Cerebellar cortex (tissue), 1 donor: ENCODE measurements at places on chromosomes 4 and X.
A peak's percentile ranks its signal among the peaks of the same experiment; 100 is the strongest.

GRCh38 chr4:85772470-85772869 lies 297.5 kb downstream of the ARHGAP24 start:
- no peak for DNase-seq

GRCh38 chr4:39308611-39309010 lies 57.6 kb downstream of the RFC1 start:
- peak; percentile 66 for DNase-seq

GRCh38 chr4:83267121-83267829 lies 17.3 kb downstream of the COQ2 start:
- no peak for DNase-seq

- DNase-seq, result no peak
Observed at GRCh38 chrX:20479896-20480295, 213.2 kb upstream of the RPS6KA3 start.

DNA sequence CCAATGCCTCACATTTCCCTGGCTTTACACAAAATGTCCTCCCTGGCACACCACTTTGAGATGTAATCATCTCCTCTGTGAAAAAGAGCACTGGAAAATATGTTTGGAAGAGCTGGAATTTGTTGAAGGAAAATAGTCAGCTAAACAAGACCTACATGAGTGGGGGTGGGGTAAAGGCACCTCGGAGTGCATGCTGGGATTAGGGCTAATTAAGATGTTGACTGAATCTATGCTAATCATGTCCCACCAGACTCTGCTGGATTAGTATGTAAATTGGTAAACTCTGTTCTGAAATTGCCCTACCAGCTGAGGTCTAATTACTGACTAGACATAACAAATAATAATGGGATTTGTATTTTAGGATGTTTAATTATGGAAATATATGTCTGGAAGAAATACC lies 46.8 kb upstream of the MID1 start:
- no peak for DNase-seq

DNA sequence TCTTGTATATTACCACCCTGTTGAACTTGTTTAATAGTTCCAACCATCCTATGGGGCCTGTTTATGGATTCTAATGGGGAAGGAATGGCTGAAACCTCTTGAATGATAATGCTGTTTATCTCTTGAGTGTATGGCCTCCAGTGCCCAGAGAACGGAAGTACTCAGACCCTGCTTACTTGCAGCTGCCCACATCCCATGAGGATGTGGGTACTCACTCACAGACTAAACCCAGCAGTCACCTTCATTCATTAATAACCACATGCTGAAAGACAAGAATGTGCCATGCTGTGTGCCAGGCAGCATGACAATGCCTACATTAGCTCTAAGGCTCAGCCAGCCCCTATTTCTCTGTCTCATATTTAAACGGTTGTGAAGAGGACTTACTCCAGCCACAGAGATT lies 5.9 kb upstream of the ARMCX5 start:
- no peak for DNase-seq

- DNase-seq, result no peak
Observed at GRCh38 chr4:137754652-137755471, 222.6 kb upstream of the PCDH18 start.

- no peak for DNase-seq
Observed at GRCh38 chr4:5209862-5210261, 158.6 kb downstream of the STK32B start.

DNA sequence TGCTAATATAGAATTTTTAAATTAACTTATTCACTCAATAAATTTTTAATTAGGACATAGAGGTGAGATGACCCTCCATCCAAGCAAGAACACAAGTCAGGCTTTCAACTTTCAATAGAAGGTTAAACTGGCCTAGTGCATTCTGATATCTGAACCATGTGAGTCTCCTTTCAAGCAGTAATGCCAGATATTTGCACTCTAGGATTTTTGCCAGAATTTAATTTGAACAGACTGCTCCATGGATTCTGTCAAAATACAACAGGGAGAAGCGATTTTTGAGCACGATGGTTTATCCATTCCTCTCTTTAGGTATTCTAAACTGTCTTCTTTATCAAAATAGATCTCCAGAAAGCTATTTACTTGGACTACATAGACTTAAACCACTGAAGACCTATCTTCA lies 72.0 kb upstream of the DCLK2 start:
- peak; percentile 67 for DNase-seq

DNA sequence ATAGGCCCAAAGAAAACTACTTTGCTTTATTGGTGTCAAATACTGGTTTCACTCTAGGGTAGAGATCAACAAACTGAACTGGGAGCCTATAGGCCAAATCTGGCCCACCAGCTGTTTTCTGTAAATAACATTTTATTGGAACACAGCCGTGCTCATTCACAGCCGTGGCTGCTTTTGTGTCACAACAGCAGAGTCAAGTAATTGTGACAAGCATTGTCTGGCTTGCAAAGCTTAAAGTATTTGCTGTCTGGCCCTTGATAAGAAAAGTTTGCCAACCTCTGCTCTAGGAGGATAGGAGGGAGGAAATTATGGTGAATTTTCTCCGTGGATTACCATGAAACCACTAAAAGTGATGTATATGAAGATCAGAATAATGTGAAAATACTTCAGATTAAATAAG lies 53.4 kb downstream of the GPAT3 start:
- DNase-seq, result no peak

DNA sequence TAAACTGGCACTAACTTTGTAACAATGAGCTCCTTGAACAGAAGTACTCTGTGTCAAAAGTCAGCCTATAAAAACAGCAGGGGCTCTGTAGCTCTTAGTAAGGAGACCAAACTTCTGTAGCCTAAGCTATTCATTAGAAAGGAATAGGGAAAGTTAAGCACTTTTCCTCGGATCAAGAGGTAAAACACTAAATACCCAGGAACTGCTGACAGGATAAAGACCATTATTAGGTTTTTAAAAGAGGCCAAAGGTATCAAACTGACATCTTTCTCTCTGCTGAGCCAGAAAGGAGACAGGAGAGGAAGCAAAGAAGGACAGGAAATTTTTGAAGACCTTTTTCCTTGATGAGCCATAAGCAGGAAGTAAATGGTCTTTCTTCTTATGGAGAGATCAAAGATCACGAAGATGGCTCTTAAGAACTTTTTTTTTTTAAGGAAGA lies 31.9 kb downstream of the ANAPC10 start:
- peak; percentile 49 for DNase-seq

GRCh38 chr4:107261241-107261874 lies 225.2 kb upstream of the DKK2 start:
- DNase-seq, result no peak

- DNase-seq, result peak; percentile 11
Observed at GRCh38 chr4:8503801-8504200, 63.2 kb downstream of the TRMT44 start.

GRCh38 chr4:145722561-145722960 lies 42.6 kb downstream of the C4orf51 start:
- DNase-seq, result peak; percentile 22

DNA sequence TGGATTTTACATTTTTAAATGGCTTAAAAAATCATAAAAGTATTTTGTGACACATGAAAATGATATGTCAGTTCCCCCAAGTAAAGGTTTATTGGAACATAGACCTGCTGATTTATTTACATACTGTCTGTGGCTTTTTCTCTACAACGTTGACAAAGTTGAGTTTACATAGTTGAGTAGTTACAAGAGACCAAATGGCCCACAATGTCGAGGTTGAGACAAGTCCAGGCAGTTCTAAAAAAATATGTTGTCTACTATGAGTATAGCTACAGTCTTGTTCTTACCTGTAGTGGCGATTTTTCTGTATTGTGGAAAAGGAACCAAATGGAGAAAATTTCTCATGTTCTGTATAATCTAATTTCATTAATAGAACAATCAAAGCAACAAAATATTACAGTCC lies 163.2 kb downstream of the FRAS1 start:
- DNase-seq, result no peak

DNA sequence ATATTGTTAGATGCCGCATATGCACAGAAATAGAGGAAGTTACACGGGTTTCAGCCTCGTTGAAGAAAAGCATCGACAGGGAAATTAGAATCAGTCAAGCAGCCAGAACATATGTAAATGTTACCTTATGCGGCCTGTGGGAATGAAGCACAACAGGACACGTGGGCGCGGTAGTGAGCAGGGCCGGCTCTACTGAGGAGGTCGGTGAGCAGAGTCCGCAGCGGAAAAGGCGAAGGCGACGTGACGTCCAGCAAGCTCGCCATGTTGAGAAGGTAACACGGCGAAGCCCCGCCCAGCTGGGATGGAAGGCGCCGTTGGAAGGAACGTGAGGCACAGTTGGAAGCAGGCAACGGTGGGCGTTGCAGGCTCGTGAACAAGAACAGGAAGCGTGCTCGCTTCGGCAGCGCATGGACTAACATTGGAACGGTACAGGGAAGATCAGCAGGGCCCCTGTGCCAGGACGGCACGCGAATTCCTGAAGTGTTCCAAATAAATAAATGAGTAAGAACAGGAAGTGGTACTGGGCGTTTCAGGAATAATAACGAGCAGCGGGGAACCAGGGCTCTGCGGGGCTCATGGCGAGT lies 54.6 kb downstream of the MTNR1A start:
- DNase-seq, result no peak

- DNase-seq, result no peak
Observed at GRCh38 chr4:76486588-76487276, 51.7 kb downstream of the SHROOM3 start.

- DNase-seq, result no peak
Observed at GRCh38 chrX:102966701-102967100, 29.6 kb downstream of the RAB40AL start.

- DNase-seq, result peak; percentile 78
Observed at GRCh38 chr4:1851575-1852410, 4.2 kb downstream of the LETM1 start.

- no peak for DNase-seq
Observed at GRCh38 chr4:89270792-89271191, 36.8 kb downstream of the GPRIN3 start.

- DNase-seq, result no peak
Observed at GRCh38 chrX:44459501-44459900, 83.2 kb downstream of the FUNDC1 start.

- no peak for DNase-seq
Observed at GRCh38 chrX:39203427-39203826, 402.2 kb downstream of the MID1IP1 start.

- DNase-seq, result no peak
Observed at GRCh38 chr4:98687876-98688275, 29.5 kb upstream of the TSPAN5 start.

- no peak for DNase-seq
Observed at GRCh38 chr4:126051689-126052424, 737.1 kb downstream of the FAT4 start.

DNA sequence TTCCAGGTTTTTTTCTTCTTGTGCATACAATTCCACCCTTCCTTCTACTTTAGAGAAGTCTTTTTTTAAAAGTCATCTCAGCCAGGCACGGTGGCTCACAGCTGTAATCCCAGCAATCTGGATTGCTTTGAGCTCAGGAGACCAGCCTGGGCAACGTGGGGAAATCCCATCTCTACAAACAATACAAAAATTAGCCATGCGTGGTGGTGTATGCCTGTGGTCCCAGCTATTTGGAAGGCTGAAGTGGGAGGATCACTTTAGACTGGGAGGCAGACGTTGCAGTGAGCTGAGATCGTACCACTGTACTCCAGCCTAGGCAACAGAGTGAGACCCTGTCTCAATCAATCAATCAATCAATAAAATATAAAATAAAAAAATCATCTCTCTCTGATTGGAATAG lies 14.8 kb downstream of the ELOVL6 start:
- DNase-seq, result no peak

GRCh38 chr4:78323439-78323838 lies 228.1 kb upstream of the ANXA3 start:
- no peak for DNase-seq

DNA sequence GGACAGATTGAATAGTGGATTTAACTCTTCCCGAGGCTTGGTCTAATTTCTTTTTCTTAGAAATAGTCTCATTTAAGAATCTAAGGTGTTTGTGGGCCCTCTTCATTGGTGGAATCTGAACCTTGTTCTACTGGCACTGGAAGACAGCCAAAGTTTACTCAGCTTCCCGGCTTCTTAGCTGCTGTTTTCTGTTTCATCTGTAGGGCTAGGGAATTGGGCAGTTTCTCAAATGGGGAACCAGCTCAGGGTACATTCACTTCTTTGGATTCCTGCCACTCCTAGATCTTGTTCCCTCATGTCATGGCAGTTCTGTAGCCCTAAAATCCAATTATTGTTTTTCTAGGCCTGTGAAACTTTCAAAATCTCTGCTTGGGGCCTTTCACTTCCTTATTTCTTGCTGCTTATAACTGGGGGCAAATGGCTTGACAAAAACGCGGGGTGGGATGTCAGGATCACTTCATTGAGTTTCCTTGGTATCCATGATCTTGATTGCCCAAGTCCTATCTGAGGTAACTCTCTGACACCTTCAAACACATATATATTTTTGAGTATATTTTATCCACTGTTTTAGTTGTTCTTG lies 985.0 kb downstream of the C4orf33 start:
- DNase-seq, result no peak

DNA sequence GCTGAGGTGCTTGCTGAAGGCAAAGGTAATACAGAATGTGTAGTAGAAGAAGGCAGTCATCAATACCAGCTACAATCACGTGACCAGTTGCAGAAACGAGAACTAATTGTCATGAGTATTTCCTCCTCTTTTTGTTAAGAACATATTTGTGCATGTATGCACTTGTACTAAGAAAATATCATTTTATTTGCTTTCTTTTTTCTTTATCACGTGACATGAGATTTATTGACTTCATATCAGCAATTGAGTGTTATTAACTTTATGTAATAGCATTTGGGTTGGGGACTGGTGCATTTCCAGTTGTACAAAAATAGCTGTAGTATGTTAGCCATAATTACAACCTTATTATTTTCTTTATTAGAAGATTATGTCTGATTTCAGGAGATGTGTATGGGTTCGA lies 90.0 kb downstream of the MAGEE1 start:
- DNase-seq, result no peak

DNA sequence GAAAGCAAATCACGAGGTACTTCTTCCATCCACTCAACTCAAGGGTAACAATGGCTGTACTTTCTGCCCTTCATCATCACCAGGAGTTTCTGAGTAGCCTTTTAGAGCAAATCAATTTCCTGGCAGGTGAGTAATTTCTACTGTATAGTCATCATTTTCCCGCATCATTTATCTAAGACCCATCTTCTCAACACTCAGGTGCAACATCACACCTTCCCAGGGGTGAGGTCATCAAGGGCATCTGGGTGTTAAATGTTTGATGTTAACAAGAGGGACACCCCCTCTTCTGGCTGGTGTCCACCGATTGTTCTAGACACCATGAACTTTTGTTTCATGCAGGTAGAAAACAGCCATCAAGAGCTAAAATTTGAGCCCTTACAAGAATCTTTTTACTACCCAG lies 313.4 kb upstream of the MAGEB2 start:
- DNase-seq, result no peak
